Hepatocyte (in vitro differentiated cells): ENCODE measurements at places on chromosomes 5 and 9. TPM values are rescaled to one million over a fixed set of nuclear protein-coding genes. Genes with fewer than 3 reads are reported as not detected.

SURF2 gene
- 13.2 and 13.6 TPM in 2 replicates for total RNA-seq

C5orf52 gene
- total RNA-seq = not detected in 2 replicates

GRXCR2 gene
- not detected in 2 replicates for total RNA-seq

PGM5 gene
- total RNA-seq = 35.2 and 38.8 TPM in 2 replicates

SPINK4 gene
- not detected in 2 replicates for total RNA-seq

LTC4S gene
- 0.72 TPM in 1 of 2 replicates, not detected in the other for total RNA-seq

PAPPA gene
- total RNA-seq = 8.9 and 12.3 TPM in 2 replicates

DBH gene
- total RNA-seq = not detected in 2 replicates

EGFLAM gene
- 4.4 and 9.0 TPM in 2 replicates for total RNA-seq

ZFP2 gene
- 1.4 and 2.2 TPM in 2 replicates for total RNA-seq

CCNJL gene
- 6.6 and 8.1 TPM in 2 replicates for total RNA-seq

EQTN gene
- 1.1 TPM in 1 of 2 replicates, not detected in the other for total RNA-seq

LPCAT1 gene
- total RNA-seq = 44.1 and 46.7 TPM in 2 replicates

FGD3 gene
- total RNA-seq = 5.8 and 6.3 TPM in 2 replicates

DNA sequence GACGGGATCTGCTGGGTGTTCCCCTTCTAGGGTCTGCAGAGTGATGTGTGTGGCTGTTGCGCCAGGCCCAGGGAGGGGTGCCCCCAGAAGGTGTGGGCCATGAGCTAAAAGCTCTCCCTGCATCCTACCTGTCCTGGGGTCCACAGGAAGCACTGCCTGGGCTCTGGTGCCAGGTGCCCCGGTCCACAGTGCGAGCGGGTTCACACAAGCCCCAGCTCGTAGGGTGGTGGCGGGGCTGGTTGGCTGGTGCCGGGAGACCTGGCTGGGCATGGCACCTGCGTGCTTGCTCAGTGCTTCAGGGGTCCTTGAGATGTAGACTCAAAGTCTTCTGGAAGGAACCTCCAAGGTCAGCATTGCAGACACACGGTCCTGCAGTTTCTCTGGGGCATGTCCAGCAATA, 25.5 kb downstream of the ASS1 start:
- H3K4me1 ChIP-seq = no peaks in the 10 kb centered on the region
- no peak for DNase-seq
- H3K27ac ChIP-seq = no peak overlapping the region
- H3K36me3 ChIP-seq = no peaks in the 10 kb centered on the region
- no peak overlapping the region for H3K4me3 ChIP-seq

DNA sequence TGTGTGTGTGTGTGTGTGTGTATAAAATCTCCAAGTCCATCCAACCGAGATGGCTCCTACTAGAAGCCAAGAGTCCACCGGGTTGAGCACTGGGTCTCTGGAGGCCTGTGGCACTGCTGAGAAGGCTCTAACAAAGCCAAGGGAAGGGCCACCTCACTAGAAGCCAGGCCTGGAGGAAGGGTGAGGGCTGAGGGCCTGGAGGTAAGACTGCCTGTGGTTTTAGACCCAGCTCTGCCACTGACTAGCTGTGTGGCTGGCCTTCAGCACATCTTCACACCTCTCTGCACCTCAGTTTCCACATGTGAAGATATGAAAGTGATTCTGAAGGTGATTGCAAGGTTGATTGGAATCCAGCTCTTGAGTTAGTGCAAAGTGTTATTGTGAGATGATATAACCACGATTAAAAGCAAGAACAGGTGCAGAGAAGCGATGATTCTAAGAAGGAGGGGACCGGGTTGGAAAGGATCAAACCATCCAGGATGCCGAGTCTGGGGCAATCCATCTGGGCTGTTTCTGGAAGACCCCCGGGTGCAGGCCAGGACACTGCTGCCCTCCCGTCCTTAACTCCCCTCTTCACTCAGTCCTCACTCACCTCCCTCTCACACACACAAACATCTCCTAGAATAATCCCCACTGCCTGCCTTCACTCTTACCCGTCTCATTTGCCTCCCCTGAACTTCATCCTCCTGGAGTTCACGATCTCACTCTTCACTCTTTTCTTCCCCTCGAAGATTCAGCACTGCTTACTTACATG, 2.3 kb downstream of the IL4 start:
- no peaks in the 10 kb centered on the region for H3K36me3 ChIP-seq
- no peak overlapping the region for H3K4me3 ChIP-seq
- peaks cover 6% of the 10 kb centered on the region for H3K4me1 ChIP-seq
- DNase-seq = no peak

- H3K4me3 ChIP-seq = no peak overlapping the region
- H3K27ac ChIP-seq = no peak overlapping the region
Observed at GRCh38 chr9:5587024-5587423, 41.9 kb upstream of the RIC1 start.

DNA sequence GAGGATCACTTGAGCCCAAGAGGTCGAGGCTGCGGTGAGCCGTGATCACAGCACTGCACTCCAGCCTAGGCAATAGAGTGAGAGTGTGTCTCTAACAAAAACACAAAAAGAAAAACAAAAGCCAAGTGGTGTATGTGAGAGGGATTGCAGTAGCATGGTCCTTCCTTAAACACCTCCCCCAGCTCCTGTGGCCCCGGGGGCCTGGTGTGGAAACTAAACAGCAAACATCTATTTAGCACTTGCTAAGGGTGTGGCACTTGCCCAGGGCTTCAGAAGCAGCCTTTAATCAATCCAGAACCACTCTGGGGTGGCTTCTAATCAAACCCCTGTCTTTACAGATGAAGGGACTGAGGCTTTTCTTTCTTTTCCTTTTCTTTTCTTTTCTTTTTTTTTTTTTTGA, 4.4 kb upstream of the FBP1 start:
- no peak for DNase-seq
- peaks cover 4% of the 10 kb centered on the region for H3K27me3 ChIP-seq
- H3K27ac ChIP-seq = no peak overlapping the region
- peaks cover 3% of the 10 kb centered on the region for H3K4me1 ChIP-seq
- no peaks in the 10 kb centered on the region for H3K36me3 ChIP-seq

GRCh38 chr9:122572456-122572855, 10.7 kb downstream of the OR1L8 start:
- no peak overlapping the region for H3K27ac ChIP-seq
- H3K4me3 ChIP-seq = no peak overlapping the region
- no peaks in the 10 kb centered on the region for H3K36me3 ChIP-seq
- no peaks in the 10 kb centered on the region for H3K4me1 ChIP-seq

GRCh38 chr5:100270023-100270771, 265.0 kb upstream of the FAM174A start:
- no peak overlapping the region for H3K27ac ChIP-seq
- H3K27me3 ChIP-seq = no peaks in the 10 kb centered on the region
- no peak for DNase-seq

GRCh38 chr5:157651623-157652376, 438 bp downstream of the SOX30 start:
- no peak overlapping the region for H3K27ac ChIP-seq
- no peaks in the 10 kb centered on the region for H3K4me1 ChIP-seq
- no peak for DNase-seq
- H3K4me3 ChIP-seq = no peak overlapping the region

- no peak overlapping the region for H3K4me3 ChIP-seq
- H3K36me3 ChIP-seq = no peaks in the 10 kb centered on the region
- DNase-seq = no peak
- H3K27me3 ChIP-seq = no peaks in the 10 kb centered on the region
- H3K4me1 ChIP-seq = peaks cover 4% of the 10 kb centered on the region
Observed at GRCh38 chr5:15124461-15124860, 252.9 kb upstream of the ANKH start.

DNA sequence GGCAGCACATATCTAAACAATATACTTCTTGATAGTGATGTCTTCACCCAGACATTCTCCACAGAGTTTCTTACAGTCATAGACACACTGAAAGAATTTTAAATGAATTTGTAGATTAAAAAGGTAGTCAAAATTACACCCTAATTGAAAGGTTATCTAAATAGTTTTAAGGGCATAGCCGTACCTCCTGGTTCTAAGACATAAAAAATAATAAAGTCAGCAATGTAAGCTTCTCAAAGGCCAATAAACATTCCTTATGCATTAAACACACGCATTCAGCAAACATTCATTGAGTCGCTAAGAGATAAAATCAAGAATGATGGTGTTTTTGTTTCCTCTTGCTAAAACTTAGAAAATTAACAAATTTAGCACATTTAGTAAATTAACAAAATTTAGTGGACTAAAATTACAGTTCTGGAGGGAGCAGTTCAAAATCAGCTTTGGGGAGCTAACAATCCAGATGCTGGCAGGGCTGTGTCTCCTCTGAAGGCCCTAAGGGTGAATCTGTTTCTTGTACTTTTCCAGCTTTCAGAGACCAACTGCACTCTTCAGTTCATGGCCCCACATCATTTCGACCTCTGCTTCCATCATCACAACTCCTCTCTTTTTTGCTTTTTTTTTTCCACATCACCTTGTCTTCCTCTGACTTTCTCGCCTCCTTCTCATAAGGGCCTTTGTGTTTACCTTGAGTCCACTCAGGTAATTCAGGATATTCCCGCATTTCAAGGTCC, 516.5 kb downstream of the DNAH5 start:
- no peak overlapping the region for H3K27ac ChIP-seq
- H3K4me3 ChIP-seq = no peak overlapping the region
- no peak for DNase-seq

- H3K36me3 ChIP-seq = no peaks in the 10 kb centered on the region
- H3K27ac ChIP-seq = peak overlapping the region; percentile 97
- peak; percentile 79 for DNase-seq
- H3K4me1 ChIP-seq = peaks cover 45% of the 10 kb centered on the region
- H3K27me3 ChIP-seq = no peaks in the 10 kb centered on the region
Observed at GRCh38 chr9:128552744-128553440, 505 bp downstream of the SPTAN1 start.

GRCh38 chr5:53782620-53783019, 222.2 kb downstream of the NDUFS4 start:
- H3K27me3 ChIP-seq = no peaks in the 10 kb centered on the region
- DNase-seq = no peak
- no peak overlapping the region for H3K4me3 ChIP-seq
- no peak overlapping the region for H3K27ac ChIP-seq
- H3K4me1 ChIP-seq = peaks cover 7% of the 10 kb centered on the region

DNA sequence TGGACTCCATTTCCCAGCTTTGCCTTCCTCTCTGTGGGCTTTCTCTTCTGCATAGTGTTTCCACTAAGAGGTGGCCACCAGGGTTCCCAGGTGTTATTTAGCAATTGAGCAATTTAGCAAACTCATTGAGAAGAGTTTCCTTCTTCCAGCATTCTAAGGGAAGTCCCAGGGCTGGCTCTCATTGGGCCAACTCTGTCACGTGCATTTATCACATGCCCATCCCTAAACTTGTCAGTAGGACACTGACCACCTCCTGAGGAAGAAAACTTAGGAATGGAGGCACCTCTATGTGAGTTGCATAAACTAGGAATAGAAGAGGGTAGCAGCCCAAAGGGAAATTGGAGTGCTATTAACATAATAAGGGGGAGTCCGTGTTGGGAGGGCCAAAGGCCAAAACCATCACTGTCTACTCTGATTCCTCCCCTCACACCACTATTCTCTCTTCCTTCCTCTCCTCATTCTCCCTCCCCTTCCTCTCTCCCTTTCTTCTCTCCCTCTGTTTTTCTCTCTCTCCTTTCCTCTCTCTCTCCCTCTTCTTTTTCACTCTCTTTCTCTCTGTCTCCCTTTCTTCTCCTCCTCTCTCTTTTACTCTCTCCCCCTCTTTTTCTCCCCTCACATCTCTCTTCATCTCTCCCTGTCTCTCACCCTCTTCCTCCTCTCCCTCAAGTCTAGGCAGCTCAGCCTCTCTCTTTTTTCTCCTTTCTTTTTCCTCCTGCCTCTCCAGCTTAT, 213.4 kb downstream of the PALM2AKAP2 start:
- H3K27me3 ChIP-seq = no peaks in the 10 kb centered on the region
- no peaks in the 10 kb centered on the region for H3K4me1 ChIP-seq
- DNase-seq = no peak
- H3K4me3 ChIP-seq = no peak overlapping the region

GRCh38 chr5:39370555-39371366, 6.5 kb upstream of the C9 start:
- peaks cover 4% of the 10 kb centered on the region for H3K36me3 ChIP-seq
- peak; percentile 76 for DNase-seq
- H3K4me3 ChIP-seq = no peak overlapping the region
- H3K4me1 ChIP-seq = peaks cover 8% of the 10 kb centered on the region
- no peaks in the 10 kb centered on the region for H3K27me3 ChIP-seq
- H3K27ac ChIP-seq = peak overlapping the region; percentile 26
